ENCODE measurements at places on chromosomes 7 and 10. TPM values are rescaled to one million over a fixed set of nuclear protein-coding genes. Genes with fewer than 3 reads are reported as not detected.

TMEM213 gene
- 0.18 TPM for total RNA-seq

OR2A25 gene
- not detected for total RNA-seq

RPEL1 gene
- total RNA-seq, result not detected

GPR146 gene
- 9.3 TPM for total RNA-seq

RBM17 gene
- 141 TPM for total RNA-seq

GPER1 gene
- not detected for total RNA-seq

KEL gene
- 0.60 TPM for total RNA-seq

LAMB4 gene
- not detected for total RNA-seq

UCMA gene
- total RNA-seq, result not detected

SBDS gene
- 61.6 TPM for total RNA-seq

- no peak for DNase-seq
Observed at GRCh38 chr10:71600849-71601248, 118.7 kb downstream of the C10orf105 start.

GRCh38 chr7:32244806-32245345, 174.7 kb upstream of the PDE1C start:
- DNase-seq, result no peak

DNA sequence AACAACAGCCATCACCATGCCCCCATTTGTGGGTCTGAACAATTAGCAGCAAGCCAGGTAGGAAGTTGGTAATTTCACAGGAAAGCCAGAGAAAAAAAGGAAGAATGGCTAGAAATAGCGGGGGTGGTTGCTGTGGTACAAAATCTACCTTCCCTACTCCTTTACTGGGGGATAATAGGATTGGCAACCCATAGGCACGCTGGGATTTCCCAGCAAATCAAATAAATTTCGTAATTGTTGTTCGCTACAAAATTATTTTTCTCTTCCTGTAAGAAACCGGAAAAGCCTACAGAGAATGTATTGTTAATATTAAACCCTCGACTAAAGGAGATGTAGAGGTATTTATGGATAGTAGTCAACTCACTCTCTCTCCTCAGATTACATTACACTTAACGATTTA, 123.9 kb downstream of the DOCK4 start:
- no peak for DNase-seq

DNA sequence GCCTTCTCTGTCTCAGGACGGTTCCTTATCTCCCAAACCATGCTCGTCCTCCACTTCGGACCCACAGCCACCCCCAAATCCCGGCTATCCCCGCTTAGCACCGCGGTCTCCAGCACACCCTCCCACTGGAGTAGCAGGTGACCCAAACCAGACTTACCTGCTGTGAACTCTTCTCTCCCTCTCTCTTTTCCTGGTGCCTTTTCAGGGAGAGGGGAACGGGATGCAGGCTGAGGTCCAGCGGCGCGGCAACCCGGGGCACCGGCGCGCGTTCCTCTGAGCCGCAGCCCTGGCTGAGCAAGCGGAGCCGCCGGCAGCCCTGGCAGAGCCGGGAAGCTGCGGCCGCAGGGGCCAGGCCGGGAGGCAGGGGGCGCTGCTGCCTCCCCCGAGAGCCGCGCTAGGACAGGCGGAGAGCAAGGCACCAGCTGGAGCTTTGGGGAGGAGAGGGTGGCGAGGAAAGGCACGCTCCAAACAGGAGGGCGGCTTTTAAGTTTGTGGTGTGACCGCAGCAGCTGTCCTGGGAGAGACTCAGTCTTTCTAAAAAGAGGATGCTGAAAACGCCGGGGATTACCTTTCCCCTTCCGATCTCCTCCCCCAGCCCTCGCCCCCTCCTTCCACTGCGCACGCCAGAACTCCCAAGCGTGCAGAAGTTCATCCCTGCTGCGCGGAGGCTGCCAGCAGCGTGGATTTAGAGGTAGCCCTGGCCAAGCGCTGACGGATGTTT, at the start of gene SEMA3D:
TSS of gene SEMA3D (minus strand) at position 536 of the 721 bp plus-strand sequence. CDS start 65,165 bp downstream, outside the sequence.
- no peak for DNase-seq

DNA sequence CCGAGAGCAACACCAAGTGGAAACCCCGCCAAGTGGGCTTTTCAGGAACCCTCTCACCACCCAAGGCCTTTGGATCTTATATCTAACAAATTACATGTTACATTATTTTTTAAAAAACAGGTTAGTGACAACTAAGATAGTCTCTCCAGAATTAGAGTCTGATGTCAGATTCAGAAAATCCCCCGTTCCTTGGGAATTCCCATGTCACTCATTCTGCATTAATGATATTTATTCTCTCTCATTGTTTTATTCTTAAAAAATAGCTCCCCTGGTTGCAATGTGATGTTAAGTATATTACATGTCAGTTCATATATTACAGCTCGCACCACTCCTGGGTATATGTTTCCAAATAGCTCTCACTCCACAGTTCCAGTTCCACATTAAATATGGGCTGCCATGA, 81.8 kb downstream of the WNT2 start:
- DNase-seq, result no peak

GRCh38 chr10:126926568-126926967, 21.3 kb downstream of the DOCK1 start:
- no peak for DNase-seq

DNA sequence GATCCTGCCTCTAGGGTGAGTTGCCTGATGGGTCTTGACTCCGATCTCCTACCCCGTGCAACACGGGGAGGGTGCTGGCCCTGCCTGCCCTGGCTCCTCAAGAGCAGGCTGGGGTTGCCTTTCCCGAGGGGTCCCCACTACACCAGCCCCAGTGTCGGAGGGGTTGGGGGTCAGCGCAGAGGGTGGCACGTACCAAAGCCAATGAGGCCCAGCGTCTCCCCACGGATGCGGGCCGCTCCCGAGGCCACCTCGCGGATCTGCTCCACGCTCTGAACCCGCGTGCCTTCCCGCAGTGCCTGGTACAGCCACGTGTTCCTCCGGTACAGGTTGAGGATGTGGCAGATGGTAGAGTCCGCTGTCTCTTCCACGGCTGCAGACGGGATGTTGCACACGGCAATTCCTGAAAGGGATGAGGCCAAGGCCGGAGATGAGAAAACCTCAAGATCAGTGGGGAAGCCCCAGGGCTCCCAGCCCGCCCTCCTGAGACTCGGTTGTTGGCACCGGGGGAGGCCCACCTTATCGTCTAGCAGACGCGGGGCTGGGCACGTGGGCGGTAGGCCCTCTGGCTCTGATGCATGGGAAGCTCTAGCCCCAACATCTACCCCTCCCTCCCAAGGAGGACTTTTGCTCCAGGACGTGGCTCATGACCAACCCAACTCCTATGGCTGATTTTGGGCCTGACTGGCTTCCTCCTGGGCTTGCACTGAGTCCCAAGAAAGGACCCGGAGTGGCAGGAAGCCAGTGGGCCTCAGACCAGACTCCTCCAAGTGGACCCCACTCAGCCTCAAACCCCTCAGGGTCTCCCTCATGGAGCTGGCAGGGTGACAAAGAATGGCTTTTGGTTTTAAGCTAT, 56.1 kb downstream of the ZRANB1 start:
- DNase-seq, result no peak

DNA sequence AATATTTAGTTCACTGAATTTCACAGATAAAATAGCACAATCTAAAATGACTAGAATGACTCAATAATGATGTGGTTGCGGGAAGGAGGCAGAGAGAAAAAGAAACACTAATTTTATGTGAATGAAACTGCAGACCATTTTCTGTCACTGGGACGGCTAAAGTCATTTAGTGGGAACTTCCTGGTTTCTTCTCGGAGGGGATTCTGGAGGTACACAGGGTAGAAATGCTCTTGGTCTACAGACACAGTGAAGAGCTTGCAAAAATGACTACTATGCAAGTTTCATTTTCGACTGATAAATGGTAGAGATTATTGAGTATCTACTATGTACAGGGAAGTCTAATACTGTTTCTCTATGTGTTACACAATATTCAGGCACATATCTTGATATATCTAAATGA, 63.5 kb upstream of the LRRN3 start:
- DNase-seq, result no peak

DNA sequence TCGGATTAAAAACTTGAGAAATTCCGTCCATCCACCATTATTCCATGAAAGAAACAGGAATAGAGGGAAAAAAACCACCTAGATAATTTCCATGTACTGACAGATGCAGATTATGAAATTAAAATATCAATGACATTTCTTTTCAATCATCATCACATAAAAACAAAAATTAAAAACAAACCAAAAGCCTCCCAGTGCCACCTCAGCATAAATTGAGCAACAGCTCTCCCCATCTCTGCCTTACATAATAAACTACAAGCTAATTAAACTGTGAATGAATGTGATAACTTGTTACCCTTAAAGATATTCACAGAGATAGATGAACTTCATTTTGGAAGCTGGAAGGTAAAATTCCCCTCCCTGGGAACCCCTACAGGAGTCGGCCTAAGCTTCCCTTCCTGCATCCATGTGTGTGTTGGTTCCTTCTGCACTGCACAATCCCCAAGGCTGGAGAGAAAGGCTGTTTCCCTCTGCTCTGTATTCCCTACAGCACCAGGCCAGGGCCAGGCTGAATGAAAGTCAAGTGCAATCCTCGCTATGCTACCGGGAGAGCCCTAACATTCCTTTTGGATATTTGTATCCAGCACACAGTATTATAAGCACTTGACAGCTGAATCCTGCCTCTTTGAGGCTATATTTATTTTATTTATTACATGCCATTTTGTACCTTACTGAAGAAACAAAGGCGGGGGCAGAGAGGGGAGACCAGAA, 8.1 kb downstream of the CCDC6 start:
- DNase-seq, result no peak

GRCh38 chr10:112137154-112137987, 46.2 kb downstream of the GPAM start:
- peak; percentile 58 for DNase-seq

GRCh38 chr10:132544744-132545658, 7.4 kb downstream of the INPP5A start:
- no peak for DNase-seq

- DNase-seq, result no peak
Observed at GRCh38 chr7:22108151-22108845, 162.6 kb upstream of the CDCA7L start.

DNA sequence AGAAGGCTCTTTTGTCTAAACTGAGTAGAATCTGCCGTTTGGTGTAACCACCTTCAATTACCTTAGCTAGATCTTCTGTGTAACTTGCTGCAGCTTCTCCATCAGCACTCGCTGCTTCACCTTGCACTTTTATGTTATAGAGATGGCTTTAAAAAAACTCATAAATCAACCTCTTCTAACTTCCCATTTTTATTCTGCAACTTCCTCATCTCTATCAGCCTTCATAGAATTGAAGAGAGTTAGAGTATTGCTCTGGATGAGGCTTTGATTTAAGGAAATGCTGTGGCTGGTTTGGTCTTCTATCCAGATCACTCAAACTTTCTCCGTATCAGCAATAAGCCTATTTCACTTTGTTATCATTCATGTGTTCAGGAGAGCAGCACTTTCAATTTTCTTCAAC, 1131.9 kb upstream of the CELF2 start:
- no peak for DNase-seq

DNA sequence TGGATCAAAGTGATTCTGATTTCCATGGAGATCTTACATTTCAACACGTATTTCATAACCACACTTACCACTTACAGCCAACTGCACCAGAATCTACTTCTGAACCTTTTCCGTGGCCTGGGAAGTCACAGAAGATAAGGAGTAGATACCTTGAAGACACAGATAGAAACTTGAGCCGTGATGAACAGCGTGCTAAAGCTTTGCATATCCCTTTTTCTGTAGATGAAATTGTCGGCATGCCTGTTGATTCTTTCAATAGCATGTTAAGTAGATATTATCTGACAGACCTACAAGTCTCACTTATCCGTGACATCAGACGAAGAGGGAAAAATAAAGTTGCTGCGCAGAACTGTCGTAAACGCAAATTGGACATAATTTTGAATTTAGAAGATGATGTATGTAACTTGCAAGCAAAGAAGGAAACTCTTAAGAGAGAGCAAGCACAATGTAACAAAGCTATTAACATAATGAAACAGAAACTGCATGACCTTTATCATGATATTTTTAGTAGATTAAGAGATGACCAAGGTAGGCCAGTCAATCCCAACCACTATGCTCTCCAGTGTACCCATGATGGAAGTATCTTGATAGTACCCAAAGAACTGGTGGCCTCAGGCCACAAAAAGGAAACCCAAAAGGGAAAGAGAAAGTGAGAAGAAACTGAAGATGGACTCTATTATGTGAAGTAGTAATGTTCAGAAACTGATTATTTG, 15.3 kb downstream of the HNRNPA2B1 start:
- no peak for DNase-seq

GRCh38 chr7:46218461-46219200, 297.6 kb upstream of the IGFBP3 start:
- no peak for DNase-seq

DNA sequence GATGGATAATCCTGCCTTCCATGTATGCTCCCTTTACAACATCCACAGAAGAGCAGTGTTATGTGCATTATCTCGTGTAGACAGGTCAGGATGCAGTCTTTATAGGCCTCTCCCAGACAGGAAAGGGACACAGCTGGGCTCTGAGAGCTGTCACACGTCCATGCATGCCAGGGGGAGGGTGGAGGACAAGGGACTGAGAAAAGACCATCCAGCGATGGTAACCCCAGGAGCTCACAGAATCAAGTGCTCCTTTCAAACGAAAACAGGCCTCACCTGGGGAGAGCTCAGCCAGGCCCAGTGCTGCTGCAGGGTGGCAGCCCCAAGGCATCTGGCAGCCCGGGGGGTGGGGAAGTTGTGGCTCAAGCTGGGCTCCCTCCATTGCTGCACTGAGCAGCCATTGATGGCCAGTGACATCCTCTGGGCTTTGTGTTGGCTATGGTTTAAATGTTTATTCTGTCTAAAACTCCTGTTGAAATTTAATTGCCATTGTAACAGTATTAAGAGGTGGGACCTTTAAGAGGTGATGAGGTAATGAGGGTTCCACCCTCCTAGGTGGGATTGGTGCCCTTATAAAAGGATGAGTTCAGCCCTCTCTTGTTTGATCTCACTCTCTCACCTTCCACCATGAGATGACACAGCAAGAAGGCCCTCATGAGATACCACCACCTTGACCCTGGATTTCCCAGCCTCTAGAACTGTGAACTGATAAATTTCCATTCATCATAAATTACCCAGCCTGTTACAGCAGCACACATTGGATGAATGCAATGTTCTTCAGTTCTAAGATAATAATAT, 15.7 kb downstream of the JCAD start:
- no peak for DNase-seq

- DNase-seq, result no peak
Observed at GRCh38 chr10:34526186-34526585, 288.9 kb downstream of the PARD3 start.

DNA sequence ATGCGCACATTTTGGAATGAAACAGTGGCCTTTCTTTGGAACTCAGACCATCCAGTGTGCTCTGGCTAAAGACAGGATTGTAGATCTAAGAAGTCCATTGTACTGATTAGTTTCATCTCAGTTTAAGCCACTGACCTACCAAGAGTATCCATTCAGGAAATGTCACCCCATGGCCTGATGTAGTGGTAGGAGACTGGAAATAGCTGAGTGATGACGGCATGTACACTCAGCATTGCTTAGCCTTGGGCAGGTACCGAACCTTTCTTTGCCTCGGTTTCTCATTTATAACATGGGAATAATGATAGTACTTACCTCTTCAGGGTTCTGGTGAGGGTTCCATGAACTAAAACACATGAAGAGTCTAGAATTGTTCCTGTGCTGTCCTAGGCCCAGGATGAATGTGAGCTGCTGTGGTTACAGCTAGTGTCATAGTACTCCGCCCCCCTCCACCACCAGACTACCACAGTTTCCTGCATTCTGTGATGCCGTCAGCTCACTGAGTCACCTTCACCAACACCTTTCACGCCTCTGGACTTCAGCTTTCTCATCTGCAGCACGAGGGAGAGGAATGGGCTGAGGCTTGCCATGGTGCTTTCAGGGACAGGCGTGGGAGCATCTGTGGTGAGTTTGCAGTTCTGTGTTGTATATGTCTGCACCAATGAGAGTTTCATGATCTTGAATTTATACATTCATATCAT, 484.0 kb upstream of the GALNT17 start:
- peak; percentile 72 for DNase-seq
